ENCODE measurements at places on chromosomes 2 and 18.

DNA sequence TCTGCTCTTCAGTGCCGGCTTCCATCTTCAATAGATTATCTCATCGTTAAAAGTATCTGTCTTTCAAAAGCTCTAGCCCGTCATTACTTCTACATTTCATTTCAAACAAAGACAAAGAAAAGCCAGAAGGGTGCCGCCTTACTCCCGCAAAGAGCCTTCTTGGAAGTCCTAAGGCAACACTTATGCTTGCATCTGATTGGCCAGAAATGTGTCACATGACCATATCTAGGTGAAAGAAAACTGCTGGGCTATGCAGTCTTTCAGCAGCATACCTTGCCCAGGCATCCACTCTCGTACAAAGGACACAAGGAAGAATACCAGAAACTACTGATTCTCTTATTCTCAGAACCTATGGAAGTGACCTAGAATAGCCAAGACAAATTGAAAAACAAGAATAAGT is 217.1 kb upstream of the SLC35G4 start:
- no peak for DNase-seq

GRCh38 chr18:77054288-77054605 is 78.3 kb downstream of the MBP start:
- DNase-seq, result no peak

DNA sequence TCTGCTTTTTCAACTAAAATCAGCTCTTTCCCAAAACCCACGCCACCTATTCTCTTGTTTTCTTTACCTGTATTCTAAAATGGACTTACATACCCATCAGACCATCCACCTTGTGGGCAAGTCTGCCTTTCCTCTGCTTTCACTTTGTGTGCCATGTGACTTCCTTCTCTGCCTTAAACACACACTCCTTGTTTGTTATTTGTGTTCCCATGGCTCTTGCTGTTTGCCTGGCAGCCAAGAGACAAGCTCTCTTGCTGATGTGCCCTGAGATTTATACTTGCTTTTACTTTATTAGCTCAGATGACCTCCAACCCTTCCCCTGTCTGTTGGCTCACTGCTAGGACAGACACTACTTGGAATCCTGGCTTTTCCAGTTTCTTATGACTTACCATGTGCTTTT is 309.7 kb upstream of the LRRTM4 start:
- no peak for DNase-seq

DNA sequence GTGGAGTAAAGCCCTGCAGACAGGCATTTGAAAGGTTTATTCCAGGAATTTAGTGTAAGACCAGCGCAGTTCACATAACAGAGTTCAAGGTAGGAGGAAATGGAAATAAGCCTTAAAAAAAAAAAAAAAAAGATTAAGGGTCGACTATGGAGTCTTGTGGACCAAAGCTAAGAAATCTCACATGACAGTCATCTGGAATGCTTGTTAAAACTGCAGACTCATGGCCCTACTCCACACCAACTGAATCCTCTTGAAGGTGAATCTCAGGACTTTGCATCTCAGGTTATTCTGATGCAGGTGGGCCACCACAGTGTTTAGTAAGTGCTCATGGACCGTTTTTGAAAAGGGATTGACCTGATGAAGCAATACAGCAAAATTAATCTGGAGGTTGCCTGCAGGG is 8.8 kb downstream of the TTLL4 start:
- no peak for DNase-seq

DNA sequence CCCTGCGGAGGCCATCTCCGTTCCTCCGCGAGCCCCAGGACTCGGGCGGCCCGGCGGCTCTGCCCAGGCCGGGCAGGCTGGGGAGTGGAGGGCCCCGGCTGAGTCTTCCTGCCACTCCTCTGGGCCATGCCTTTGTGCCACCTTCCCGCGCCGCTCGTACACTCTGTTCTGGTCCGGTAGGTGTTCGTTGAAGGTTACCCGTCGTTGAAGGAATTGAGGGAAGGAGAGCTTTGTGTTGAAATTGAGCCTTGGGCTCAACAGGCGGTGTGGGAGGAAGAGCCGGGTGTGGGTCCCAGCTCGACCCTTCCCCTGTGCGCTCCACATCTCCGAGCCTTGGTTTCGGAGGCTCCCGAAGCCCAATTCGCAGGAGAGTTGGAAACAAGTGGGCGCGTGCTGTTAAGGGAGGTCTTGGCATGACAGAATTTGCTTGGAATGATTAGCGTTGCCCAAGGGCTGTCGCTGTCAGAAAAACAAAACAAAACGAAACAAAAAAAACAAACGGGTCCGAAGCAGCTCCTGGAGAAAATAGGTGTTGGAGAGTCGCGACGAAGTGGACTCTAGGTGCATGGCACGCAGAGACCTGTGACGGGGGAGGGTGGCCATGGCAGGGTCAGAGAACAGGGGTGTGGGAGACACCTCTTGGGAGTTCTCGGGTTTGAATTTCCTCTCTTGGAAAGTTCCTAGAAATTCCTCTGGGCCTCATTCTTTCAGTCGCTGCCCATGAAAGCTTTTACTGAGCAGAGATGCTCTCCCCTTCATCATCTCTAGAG is 1.2 kb upstream of the MZT2A start:
- no peak for DNase-seq

DNA sequence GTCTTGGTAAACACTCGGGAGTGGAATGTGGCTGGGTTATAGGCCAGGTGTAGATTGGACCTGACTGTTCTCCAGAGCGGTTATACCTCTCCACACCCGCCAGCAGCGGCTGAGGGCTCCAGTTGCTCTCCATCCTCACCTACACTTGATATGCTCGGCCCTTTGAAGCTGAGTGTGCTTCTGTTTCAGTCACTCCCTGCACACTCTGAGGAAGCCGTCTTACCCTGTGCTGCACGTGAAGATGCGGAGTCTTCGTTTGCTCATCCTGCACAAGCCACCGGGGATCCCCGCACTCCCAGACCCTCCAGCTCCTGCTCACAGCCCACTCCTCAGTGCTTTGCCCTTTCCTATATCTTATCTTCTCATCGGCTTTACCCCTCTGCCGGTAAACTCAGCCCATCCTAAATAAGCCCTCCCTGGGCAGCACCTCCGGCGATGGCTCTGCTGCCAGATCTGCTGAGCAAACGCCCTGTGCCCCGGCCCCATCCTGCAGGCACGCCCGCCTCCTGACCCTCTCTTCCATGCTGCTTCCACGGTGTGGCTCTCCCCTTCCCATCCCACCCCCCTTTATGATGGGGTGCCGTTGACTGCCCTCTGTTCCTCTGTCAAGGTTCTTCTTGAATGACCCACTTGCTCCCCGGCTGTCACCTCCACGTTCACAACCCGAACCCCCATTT is 47.3 kb upstream of the ODC1 start:
- no peak for DNase-seq

DNA sequence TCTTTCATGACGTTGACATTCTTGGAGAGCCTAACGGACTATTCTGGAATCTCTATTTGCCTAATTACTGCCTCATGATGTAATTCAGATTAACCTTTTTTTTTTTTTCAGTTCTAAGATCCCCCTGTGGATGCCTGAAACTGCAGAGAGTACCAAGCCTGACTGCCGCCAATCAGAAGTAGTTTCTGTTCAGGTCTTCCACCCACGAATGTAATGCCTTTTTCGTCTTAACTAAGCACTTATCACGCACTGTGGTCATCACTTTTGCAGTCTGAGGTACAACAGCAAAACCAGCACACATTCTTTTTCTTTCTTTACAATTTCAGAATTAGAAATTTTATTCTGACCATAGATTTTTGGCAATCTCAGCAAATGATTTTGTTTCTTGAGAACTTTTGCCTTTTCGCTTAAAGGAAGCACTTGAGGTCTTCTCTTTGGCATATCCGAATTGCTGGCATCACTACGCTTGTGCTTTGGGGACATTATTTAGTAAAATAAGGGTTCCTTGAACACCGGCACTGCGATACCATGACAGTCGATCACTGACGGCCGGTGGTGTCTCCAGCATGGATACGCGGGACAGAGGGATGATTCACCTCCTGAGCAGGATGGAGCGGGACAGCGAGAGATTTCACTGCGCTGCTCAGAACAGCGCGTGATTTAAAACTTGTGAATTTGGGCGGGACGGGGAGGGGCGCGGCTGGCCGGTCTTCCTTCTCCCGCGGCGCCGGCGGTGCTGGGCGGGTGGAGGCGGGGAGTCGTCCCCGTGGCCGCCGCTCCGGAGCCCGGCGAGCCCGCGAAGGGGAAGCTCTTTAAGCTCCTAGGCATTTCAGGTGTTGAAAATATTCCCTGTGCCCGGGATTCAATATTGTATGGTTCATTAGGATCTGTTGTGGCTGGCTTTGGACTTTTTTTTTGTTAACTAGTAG is 32.0 kb upstream of the GPR55 start:
- DNase-seq, result no peak

DNA sequence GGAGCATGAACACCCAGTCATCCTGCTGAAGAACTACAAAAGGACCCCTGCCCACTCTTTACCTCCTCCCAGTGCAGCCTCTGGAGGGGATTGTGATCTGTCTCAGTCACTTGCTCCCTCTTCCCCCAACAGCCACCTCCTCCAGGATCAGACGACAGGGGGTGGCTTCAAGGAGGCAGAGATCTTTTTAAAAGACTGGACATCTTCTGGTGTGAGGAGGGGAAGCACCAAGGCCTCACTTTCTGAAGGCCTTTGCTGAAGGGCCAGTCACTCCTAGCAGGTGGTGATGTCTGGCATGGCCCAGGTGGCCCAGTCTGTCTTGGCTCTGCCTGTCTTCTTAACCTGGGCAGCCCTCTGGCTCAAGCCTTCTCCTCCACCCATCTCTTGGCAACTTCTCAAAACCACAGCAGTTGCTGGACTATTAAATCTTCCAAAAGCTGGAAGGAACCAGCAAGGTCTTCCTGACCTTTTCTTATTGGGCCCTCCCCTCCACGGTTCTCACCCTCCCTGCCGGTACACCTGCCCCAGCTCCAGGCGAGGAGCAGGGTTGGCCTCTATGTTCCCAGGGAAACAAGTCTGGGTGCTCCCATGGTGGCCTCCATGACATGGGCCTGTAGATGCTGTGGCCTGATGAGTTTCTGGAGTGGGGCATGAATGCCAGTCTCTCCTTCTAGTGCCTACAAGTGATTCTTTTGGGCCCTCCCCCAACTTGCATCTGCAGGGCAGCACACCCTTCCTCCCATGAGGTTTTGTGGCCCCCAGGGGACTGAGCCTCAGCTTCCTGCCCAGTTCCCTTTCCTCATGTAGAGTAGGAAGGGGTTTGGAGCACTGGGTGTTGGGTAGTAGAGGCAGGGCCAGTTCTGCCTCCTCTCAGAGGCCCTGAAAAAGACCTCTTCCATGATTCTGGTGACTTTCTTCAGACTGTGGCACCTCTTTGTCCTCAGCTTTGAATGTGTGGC is 5.0 kb upstream of the ATP6V1B1 start:
- DNase-seq, result no peak

- no peak for DNase-seq
These were observed 262.7 kb downstream of the SETBP1 start for GRCh38 chr18:44943311-44943881.

All from NCI-H2081 (cell line).